Epithelial cell of esophagus (primary cell): ENCODE measurements at places on chromosomes 11 and 22.

- DNase-seq, result peak; percentile 66
Measured at GRCh38 chr11:217704-218103, 10.2 kb downstream of the RIC8A start.

DNA sequence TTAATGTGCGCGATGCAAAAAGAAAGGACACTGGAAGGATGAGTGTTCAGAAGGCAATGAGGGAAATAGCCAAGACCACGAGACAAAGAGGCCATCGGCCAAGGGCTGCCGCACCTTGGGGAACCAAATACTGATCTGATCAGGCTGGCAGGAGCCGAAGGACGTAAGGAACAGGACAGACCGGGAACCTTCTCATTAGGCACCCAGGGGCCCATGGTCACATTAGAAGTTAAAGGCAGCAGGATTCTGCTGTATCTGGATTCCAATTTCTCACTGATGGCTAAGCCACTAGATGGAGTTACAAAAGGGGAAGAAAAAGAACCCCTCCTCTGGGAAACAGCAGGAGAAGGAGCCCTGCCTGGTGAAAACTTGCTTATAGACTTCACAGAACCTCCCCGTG, 28.8 kb upstream of the CPT1A start:
- DNase-seq, result no peak

- DNase-seq, result no peak
Measured at GRCh38 chr11:10695833-10696232, 2.3 kb upstream of the IRAG1 start.

GRCh38 chr11:129383502-129383901, 7.9 kb downstream of the BARX2 start:
- DNase-seq, result no peak

DNA sequence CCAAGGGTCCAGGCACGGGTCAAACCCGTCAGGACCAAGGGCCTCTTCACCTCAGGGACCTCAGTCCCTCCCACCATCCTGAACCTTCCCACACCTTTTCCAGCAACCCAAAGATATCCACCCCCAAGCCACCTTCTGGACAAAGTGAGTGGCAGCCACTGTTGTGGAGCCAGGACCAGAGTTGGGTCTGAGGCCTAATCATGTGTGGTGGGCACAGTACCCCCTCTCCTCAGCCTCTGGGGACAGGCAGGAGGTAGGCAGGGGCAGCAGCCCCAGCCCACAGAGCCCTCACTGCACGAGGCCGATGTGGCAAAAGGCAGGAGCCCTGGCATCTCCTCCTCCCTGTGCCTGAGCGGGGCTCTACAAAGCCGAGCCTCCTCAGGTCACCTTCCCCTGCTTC, 2.5 kb downstream of the KCNJ11 start:
- DNase-seq, result no peak

DNA sequence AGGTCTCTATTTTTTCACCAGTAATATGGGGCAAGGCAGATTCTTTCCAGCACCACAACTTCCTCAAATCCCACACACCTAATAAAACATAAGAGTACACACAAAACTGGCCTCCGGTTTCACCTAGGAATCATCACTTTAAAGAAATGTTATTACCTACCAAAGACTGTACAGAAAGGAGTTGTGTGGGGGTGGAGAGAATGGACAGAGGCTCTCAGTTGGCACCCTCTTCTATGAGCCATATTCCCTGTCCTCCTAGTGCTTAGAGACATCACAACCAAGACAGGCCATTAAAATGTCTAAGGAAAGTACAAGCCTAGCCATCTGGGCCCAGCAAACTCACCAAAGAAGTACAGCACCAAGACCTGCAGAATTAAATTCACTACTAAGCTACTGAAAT, 56.1 kb downstream of the RBFOX2 start:
- no peak for DNase-seq

- DNase-seq, result peak; percentile 17
Measured at GRCh38 chr11:107591378-107592230, 657 bp downstream of the ELMOD1 start.

DNA sequence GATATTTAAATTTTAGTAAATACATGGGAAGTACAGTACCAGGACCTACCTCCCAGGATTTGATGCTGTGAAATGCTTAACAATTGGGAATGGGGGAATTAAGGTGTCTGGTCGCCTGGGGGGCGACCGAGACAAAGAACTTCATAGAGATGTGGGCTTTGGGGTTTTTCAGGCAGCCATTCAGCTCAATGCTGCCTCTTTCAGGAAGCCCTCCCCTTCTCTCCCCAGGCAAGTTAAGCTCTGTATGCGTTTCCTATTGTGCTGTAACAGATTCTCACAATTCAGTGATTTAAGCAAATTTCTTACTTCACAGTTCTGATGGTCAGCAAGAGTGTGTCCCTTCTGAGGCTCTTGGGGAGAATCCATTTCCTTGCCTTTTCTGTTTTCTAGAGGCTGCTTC, 53.8 kb downstream of the KIAA1671 start:
- DNase-seq, result no peak

DNA sequence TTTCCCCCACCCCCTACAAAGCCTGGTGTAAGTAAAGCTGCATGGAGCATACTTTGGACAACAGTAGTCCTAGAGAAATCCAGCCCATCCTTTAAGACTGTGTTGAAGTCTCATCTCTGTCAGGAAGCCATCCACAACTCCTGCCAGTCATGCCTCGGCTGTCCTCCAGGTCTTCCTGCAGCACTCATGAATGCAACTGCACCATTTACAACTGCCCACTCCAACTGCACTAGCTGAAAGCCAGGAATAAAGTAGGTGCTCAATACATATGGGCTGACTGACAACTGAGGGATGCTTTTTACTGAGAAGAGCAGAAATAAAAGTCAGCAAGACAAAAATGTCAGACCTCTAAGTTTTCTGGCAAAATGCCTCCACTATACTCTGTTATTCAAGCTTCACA, 27.4 kb downstream of the IL18BP start:
- no peak for DNase-seq

- no peak for DNase-seq
Measured at GRCh38 chr11:19353287-19353850, 112.6 kb upstream of the E2F8 start.

- DNase-seq, result no peak
Measured at GRCh38 chr11:76048763-76049162, 157.5 kb downstream of the WNT11 start.

GRCh38 chr11:90629229-90629806, 406.5 kb upstream of the CHORDC1 start:
- no peak for DNase-seq

DNA sequence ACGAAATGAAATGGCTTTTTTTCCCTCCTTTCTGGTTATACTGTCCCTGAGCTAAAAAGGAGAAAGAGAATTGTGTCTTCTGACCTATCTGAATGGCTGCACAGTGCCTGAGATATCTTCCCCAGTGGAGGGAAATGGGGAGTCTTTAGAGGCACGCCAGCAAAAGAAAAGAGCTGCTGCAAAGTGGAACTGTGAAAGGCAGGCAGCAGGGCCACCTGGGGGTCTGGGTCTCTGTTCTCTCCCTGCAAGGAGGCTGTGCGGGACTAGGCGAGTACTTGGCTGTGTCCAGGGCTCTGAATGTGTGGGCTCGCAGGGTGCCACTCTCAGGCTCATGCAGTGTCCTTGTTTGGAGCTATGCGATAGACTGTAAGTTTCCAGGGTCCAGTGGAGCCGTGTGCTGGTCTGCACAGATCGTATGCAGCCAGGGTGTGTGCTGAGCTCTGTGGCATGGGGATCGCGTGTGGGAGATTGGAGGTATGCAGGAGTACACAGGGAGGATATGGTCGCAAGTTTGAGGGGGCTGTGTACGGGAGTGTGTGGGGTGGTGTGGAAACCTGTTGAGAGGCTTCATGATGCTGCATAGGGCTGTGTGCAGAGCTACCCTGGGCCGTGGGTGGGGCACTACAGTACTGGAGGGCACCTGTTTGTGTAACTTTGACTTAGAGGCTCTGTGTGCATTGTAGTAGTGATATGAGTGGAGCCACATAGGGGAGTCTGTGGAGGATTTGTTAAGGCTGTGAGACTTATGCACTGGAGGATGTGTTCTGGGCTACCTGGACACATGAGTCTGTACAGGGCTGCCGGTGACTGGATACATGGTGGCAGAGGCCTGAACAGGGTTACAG, 70.1 kb upstream of the OLFML1 start:
- no peak for DNase-seq

DNA sequence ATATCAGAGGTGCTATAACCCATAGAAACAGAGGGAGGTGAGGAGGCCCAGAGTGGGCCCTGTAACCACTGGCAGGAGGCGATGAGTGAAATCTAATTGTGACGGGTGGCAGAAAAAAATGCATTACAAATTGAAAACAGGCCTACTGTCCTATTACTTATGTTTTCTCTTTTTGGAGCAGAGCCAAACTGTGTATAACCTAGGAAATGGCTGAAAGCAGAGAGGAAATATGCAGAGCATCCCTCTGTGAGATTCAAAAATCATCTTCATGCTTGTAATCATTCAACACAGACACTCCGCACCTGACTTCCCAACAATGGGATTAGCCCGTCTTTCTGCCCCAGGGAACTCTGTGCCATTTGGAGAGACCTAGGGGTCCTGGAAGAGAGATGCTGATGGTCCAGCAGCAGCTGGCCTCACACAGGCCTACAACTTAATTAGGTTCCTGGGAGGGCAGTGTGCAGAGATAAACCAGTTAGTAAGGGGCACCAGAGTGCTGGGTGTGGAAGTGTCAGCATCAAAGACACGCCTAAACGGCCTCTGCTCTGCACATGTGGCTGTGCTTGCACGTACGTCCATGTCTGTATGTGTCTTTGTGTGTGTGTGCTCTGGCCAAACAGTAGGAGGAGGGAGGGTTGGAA, 41.8 kb downstream of the MAP6 start:
- DNase-seq, result no peak

- no peak for DNase-seq
Measured at GRCh38 chr11:85115798-85116197, 511.3 kb downstream of the DLG2 start.

GRCh38 chr11:69285766-69286165, 8.2 kb upstream of the MYEOV start:
- no peak for DNase-seq

- no peak for DNase-seq
Measured at GRCh38 chr11:134645576-134645975, 233.5 kb upstream of the B3GAT1 start.

DNA sequence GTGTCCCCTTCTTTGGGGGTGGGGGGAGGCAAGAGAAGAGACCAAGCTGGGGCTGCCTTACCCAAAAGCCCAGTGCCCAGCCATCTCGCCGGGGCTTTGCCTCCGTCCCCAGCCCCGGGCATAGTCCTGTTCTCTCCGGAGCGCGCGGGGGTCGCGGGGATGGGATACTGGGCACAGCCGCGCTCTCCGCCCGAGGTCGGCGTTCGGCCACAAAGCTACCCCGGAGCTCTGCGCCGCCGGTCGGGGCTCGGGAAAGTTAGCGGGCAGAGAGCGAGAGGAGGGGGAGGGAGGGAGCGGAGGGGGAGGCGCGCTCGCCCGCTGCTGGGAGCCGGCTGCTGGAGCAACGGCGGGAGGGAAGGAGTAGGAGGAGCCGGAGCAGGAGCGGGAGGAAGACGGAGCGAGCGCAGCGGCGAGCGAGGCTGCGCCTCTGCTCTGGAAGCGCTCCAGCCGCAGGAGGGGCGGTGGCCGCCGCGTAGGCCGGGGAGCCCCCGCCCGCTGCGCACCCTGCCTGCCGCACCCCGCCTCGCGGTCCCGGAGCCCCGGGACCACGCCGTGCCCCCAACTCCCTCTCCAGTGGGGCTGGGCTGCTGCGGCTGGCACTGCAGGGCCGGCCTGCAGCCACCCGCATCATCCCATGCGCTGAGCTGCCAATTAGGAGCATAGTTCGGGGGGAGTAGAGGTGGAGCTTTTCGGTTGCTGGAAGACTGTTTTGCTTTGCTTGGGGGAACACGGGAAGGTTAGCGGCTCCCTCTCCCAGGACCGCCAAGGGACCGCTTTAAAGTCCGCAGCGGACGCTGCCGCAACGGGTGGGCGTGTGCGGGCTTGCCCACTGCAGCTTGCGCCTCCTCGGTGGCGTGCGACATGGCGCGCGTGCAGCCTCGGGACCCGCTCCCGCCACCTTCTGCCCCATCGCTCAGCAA, at the start of gene SCN4B:
Gene SCN4B (minus strand): TSS at position 272 of the 920 bp plus-strand sequence. CDS start 150 bp downstream, at position 122.
- DNase-seq, result peak; percentile 71

- DNase-seq, result no peak
Measured at GRCh38 chr22:23485490-23485889, 94.6 kb downstream of the IGLL1 start.

GRCh38 chr11:111307472-111308108, 9.2 kb downstream of the POU2AF3 start:
- DNase-seq, result no peak

DNA sequence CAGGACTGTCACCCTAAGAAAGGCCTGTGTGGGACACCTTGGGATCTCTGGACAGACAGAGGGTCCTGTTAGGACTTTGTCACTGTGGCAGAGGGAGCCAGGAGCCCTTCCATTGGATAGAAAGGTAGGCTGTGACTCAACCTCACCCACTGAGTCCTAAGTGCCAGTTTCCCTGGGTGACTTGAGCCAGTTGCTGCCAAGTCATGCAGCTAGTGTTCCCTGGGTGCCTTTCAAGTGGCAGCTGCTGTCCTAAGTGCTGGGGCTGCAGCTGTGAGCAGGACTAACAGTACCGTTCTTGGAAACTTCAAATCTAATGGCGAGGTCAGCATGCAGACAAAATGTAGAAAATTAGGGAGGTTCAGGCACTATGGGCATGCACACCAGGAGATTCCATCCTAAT, 393.7 kb downstream of the TMEM135 start:
- DNase-seq, result no peak

DNA sequence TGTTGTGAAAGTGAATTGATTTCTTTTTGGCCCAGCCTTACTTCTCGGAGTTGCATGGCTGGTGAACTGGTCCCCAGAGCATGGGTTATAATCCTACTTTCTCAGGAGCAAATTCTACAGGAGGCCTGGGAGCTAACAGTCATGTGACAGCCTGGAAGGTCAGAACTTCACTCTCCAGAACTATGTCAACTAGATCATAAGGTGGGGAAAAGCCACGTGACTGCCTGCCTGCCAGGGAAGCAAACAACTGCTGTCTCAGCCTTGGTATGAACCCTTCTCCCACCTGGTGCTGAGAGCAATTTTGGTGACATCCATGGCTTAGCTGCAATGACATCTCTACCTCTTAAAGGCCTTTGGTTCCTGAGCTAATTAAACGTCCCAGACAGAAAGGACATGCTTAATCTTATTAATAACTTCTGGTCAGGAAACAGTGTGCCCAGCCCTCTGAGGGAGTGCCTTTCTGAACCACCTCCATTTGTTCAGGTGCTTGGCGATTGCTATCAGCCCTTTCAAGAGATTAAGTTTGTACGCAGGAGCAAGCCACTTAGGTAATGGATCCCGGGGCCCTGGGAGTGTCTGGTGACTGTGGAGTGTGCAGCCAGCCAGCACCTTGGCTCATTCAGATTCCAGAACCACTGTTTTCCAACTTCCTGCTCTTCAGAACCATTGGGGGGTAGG, 1.4 kb upstream of the CREB3L1 start:
- no peak for DNase-seq

DNA sequence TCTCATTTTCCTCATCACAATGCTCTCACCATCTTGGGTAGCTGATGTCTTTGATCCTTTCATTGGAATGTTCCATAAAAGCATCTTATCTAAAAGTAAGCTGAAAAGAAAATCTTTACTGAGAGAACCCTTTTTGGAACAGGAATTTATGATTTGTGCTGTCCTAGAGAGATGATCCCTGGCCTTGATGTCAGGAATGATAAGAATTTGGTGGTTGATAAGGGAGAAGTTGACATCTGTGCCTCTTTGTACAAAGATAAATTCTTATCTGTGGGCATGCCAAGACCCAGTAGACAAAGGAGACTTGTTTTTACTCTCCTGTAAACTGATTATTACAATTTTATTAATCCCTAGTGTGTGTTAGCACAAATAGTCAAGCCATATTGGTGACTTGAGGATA, 36.9 kb downstream of the NAALAD2 start:
- no peak for DNase-seq
